Fibroblast of skin of right biceps (primary cell): ENCODE measurements at places on chromosomes 13 and 19.

- DNase-seq: no peak
Measured at GRCh38 chr19:34141025-34141424, 31.3 kb upstream of the LSM14A start.

GRCh38 chr13:33259296-33259695 is 26.3 kb downstream of the STARD13 start:
- DNase-seq: no peak

DNA sequence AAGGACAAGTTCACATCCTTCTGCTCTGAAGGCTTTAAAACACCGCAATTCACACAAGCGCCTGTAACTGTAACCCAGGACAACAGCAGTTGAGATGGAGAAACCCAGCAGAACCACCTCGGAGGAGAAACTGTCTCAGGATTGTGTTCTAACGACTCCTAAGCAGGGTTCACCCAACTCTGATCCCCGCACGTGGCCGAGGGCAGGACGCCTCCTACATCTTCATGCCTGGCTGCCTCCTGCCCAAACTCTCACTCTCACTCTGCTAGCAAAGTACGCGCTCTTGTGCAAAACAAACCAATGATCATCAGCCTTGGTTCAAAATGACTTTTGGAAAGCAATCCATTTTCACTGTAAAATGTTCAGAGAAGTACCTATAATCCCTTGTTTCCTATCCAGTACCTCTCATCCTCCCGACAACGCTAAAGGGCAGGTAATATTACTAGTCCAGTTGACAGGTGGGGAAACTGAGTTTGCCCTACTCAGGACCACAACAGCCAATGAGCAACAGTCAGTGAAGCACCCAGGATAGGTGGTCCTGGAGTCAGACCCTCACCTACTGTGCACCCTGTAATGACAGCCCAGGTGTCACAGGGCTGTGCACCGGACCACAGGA is 25.6 kb downstream of the EPS15L1 start:
- DNase-seq: no peak

- no peak for DNase-seq
Measured at GRCh38 chr19:22519152-22519551, 97.0 kb upstream of the ZNF98 start.

DNA sequence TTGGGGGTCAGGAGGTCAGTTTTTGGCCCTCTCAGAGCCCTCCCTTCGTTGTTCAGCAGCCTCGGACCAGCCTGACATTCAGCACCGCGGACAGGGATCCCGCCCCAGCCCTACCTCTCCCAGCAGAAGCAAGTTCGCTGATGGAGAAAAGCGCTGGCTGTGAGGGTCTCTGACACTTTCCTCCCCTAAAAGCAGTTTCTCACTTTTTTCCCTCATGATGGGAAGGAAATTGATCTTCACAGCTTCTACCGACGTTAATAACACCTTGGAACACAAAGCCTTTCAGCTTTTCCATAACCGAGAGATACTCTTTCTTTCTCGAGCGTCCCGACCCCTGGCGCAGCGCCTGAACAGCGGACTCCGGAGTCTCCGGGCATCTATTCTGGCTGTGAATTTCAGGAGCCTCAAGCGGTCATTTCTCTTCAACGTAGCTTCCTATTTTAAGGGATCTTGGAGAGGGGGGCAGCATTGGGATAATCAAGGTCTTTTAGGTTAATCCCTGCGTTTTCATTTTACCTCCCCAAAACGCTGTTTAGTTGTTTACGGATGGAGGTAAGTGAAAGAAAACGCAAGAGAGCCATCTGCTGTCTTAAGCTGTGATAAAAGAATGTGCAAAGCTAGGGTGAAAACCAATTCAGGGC is 467.2 kb downstream of the ITGBL1 start:
- DNase-seq: peak; percentile 19

DNA sequence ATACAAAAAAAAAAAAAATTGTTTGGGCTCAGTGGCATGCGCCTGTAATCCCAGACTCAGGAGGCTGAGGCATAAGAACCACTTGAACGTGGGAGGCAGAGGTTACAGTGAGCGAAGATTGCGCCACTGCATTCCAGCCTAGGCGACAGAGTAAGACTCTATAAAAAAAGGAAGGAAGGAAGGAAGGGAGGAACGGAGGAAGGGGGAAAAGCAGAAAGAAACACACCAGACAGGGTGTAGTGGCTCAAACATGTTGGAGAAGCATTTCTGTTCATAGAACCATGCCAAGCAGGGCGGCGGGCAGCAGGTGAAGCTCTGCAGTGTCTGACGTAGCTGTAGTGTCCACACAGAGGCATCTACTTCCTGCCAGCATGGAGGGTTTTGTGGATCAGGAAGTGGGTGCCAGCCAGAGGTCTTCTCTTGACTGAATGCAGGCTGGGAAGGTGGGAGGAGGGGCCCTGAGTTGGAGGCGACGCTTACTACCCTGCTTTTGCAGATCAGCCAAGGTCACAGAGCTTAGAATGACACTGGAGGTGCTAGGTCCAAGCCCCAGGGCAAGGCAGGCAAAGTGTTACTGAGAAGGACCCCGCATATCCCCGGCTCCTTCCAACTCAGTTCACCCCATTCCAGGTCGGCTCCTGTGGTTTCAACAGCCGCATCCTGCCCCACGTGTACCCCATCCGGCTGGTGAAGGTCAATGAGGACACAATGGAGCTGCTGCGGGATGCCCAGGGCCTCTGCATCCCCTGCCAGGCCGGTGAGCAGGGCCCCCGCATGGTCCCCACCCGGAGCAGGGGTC is 11.6 kb upstream of the PGLS start:
- DNase-seq: peak; percentile 48

- DNase-seq: no peak
Measured at GRCh38 chr13:22432690-22433089, 748.1 kb upstream of the SGCG start.

DNA sequence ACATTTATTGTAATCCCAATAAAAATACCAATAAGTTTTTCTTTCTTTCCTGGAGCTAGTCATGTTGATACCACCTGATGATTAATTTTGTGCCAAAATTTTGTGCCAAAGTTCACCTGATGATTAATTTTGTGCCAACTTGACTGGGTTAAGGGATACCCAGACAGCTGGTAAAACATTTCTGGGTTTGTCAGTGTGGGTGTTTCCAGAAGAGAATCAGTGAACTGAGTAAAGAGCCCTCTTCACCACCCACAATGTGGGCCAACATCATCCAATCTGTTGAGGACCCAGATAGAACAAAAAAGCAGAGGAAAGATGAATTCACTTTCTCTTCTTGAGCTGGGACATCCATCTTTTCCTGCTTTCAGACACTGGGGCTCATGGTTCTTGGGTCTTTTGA is 292.9 kb downstream of the LMO7 start:
- no peak for DNase-seq

DNA sequence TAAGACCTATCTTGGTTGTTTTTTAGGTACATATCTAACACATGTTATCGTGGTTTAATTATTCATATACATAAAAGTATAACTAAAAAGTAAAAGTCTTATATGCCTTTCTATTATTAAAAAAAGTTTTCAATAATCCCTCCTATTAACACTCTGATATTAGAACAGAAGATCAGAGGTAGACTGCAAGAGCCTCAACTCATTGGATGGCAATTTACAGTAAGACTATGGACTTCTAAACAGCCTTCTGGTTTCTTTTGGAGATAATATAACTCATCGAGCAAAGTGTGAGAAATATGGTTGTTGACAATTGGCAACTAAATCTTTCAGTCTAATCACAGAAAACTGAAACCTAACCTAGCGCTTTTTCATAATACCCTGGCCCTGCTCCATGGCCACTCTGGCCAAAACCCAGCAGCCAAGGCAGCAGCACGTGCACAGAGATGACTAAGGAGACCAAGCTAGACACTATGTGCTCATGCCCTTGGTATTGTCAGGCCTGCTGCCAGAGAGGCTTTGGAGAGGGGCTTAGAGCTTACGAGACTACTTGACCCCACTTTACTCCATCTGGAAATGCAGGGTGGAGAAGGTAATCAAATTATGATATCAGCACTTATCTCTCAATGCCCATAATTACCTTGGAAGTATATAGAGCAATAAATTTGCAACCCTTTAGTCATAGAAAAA is 40.6 kb upstream of the EEF1AKMT1 start:
- DNase-seq: peak; percentile 96

DNA sequence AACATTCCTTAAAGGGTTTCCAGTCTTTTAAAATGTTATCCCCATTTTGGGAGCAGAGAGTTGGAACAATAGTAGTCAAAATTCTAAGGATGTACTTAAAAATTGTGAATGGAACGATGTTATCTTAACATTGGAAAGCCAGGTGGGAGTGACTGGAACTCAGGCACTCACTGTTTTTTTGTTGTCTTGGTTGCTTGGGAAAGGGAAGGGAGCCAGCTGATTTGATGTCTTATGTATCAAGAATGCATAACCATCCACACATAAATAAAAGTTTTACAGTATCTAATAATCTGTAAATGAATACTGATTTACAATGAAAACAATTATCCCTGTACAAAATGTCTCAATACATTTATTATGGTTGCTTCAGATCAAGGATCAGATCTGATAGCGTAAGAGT is 88.7 kb downstream of the SLC10A2 start:
- DNase-seq: peak; percentile 23

DNA sequence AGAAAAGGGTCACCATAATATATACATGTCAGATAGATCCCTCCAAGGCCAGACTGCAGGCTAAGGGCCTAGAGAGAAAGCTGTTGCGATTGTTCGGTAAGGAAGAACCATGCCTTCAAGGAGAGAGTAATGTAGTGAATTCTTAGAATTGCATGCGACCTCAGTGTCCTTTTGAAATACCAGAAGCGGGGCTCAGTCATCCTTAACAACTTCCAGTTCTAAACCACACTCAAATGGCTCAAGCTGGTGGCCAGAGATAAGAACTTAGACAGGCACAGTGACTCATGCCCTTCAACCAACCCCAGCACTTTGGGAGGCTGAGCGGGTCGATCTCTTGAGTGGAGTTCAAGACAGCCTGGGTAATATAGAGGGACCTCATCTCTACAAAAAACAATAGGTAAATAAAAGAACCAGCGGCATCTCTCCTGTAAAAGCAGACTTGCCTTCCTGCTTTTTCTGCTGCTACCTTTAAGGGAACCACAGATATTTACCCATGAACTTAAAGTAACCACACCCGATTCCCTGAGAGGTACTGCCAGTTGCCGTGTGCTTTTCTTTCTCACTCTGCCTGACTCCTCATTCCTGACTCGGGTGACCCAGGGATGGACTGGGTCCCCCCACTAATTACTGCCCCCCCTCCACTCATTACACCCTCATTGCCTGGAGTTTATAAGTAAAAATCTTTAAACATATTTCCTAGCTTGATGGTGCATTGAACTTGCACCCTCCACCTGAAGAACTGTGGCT is 15.4 kb upstream of the SIGLEC6 start:
- peak; percentile 10 for DNase-seq

DNA sequence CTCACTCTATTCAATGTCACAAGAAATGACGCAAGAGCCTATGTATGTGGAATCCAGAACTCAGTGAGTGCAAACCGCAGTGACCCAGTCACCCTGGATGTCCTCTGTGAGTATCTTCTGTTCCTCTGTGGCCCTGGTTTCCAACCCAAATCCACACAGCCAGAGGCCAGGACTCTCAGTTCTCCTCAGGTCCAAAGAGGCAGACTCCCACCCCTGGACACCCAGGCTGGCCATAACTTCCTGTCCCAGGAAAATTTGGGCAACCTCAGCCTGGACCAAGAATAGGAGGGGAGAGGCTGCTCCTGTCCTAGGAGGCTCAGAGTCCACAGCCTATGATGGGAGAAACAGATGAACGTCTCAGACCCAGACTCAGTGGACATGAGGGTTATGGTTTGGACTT is 11.7 kb downstream of the CEACAM5 start:
- DNase-seq: no peak

- DNase-seq: peak; percentile 59
Measured at GRCh38 chr19:47275791-47276461, 1.2 kb downstream of the INAFM1 start.

- no peak for DNase-seq
Measured at GRCh38 chr13:110216006-110216397, 91.0 kb downstream of the COL4A1 start.

GRCh38 chr13:25920277-25920676 is 131.5 kb downstream of the SHISA2 start:
- DNase-seq: no peak

DNA sequence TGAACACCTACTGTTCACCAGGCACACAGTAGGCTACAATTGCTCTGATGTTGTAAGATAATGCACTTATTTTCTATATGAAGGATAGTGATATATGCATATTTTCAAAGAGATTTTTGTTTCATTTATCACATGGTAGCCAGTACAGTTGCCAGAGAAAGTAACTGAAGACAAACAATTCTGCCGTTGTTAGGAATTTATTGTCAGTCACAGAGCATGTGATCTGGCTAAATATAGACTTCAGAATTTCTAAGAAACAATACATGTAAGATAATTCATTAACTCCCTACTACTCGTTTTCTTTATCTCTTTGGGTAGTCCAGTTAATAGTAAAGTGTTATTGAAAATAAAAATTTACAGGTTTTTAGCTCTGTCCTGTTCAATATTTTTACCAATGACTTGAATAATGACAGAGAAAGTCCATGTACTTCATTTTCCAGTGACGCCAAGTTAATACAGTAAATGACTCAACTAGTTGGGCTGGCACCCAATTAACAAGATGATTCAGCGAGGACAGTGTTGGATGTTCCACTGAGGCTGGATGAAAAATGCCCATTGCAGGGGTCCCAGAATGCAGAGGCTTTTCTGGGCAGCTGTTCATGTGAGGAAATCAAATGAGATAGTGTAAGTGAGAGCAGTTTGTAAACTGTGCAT is 35.6 kb downstream of the GJA3 start:
- DNase-seq: peak; percentile 73

GRCh38 chr13:39672378-39673132 is 17.1 kb downstream of the COG6 start:
- DNase-seq: no peak

DNA sequence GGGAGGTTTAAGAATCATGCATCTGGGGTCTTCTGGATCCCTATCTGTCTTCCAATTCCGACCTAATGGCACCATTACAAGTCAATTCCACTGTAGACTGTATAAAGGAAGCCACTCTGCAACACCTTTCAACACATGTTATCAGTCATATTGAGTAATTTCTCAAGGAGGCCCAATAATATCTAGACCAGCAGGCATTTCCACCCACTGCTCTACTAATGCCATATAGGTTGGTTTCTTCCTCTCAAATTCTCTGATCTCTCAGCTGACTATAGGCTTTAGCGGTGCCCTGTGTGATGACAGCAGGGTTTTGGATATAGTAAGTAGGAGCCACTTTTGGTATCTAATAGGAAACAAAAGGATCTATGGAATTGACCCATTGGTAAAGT is 12.4 kb upstream of the ITM2B start:
- no peak for DNase-seq

DNA sequence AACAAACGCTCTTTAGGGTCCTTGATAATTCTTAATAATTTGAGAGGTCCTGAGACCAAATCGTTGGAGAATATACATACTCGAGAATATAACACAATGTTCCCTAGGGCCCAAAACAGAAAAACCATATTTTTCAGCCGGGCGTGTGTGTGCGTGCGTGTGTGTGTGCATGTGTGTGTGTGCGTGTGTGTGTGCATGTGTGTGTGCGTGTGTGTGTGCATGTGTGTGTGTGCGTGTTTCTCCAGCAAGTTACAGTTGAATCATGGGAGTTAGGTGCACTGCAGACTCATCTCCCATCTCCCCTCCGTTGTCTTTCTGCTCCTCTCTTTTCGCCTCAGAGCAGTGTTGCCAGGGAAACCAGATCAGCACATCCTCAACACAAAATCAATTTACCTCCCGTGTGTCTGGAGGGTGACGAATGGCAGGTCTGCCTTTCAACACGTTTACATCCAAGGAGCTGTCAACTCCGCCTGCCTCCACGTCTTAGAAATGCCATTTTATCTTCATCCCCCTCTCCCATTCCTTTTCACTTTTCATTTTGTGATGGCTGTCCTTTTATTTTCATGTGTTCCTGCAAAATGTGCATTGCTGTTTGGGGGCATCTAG is 8.3 kb upstream of the PNMA8B start:
- DNase-seq: no peak

GRCh38 chr13:80141123-80141849 is 199.6 kb downstream of the SPRY2 start:
- DNase-seq: peak; percentile 93
